ENCODE measurements at places on chromosomes 6 and 20.

- DNase-seq = no peak
These were observed 18.9 kb downstream of the PREP start for GRCh38 chr6:105384004-105384403.

GRCh38 chr20:63082939-63083735 is 76.4 kb upstream of the BHLHE23 start:
- DNase-seq = no peak

- DNase-seq = no peak
These were observed 20.6 kb downstream of the MANBAL start for GRCh38 chr20:37309936-37310590.

GRCh38 chr6:20873425-20874190 is 339.4 kb downstream of the CDKAL1 start:
- DNase-seq = no peak

DNA sequence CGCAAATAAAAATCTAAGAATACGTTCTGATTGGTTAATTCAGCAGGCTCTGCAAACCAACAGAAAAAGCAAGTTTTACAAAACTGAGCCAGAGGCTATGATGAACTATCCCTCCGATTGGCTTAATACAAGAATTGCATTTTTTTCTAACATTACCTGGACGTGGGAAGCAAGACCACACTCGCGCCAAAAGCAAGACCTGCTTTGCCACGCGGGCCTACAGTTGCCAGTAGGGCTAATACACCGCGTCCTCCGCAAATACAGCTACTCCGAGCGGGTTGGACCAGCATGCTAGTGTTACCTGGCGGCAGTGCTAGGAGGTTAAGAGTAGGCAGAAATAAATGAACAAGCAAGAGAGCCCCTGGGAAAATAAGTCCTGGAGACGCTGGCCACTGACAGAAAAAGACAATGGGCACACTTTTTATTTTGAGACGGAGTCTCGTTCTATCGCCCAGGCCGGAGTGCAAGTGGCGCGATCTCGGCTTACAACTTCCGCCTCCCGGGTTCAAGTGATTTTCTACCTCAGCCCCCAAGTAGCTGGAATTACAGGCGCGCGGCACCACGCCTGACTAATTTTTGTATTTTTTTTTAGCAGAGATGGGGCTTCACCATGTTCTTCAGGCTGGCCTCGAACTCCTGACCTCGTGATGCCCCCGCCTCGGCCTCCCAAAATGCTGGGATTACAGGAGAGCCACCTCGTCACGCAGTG is 131.9 kb upstream of the BTN3A2 start:
- peak; percentile 27 for DNase-seq

DNA sequence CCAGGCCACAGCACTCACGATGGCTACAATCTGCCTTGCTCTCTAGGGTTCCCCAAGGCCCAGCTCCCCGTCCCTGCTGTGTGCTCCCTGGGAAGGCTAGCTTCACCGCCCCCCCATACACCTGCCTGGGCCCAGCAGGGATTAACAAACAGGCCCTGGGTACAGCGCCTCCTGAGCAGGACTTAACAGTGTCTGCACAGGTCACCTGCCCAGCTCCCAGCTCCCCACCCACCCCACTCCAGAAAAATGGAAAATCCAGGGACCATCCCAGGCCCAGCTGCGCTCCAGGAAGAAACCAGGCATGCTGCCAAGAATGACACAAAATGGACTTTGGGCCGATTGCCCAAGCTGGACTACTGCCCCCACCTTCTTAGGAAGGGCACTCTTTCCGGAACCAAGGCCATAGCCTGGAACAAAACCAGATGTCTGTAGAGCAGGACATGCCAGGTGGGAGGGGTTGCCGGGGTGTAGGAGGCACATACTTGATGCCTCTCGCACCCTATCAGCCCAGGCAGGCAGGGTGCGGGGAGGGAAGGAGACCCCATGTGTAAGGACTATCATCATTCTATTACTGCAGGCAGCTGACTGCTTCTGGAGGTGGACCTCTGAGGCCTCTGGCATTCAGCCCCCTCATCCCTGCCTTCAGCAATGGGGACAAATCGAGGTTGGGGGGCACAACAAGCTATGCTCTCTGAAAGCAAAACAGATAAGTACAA is 104.9 kb downstream of the SNX5 start:
- no peak for DNase-seq

DNA sequence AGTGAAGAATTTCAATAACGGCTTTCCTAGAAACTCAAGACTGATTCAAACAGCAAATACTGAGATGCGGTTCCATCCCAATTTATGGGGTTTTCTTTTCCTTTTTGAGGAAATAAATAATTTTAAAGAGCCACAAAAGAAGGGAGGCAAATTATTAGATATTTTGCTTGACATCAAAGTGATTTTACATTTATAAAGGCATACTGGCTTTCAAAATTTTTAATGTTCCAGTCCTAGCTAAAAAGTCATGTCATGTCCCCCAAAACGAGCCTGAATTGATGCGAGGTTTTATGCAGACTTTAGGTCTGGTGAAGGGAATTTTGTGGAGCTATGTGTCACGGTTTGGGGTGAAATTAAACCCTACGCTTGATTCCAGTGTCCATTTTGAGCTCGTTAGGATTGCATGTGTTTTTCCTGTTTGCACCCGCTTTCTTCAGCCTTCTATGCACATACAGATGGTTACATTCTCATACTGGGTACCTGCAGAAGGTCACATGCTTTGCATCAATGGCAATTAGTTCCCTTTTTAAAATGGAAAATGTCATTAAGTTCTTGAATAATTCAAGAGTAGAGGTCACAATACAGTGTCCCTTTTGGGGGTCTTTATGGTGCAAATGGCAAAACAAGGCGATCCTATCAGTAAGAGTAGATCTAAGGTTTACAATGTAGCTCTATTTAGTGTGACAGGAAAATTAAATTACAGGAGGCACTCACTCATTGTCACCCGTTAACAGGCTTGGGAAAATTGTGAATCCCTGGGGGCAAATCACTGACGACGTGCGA is 17.3 kb downstream of the FOXA2 start:
- no peak for DNase-seq

GRCh38 chr6:506508-506907 is 115.0 kb downstream of the IRF4 start:
- no peak for DNase-seq

DNA sequence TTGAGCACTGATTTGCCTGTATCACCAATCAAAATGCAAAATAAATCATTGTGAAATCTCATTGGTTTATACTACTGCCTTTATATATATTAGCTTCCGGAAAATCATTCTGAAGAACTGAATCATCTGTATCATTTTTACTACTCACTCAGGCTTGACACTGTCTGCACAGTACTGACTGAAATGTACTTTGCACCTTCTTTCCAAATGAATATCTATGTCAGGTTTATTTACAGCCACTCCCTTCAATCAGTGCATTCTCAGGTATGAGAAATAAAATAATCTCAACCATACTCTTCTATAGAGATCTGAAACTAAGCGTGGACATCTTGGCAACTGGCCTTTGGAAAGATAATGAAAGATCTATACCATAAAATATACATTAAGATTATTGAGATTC is 2.7 kb downstream of the KHDRBS2 start:
- DNase-seq = no peak

DNA sequence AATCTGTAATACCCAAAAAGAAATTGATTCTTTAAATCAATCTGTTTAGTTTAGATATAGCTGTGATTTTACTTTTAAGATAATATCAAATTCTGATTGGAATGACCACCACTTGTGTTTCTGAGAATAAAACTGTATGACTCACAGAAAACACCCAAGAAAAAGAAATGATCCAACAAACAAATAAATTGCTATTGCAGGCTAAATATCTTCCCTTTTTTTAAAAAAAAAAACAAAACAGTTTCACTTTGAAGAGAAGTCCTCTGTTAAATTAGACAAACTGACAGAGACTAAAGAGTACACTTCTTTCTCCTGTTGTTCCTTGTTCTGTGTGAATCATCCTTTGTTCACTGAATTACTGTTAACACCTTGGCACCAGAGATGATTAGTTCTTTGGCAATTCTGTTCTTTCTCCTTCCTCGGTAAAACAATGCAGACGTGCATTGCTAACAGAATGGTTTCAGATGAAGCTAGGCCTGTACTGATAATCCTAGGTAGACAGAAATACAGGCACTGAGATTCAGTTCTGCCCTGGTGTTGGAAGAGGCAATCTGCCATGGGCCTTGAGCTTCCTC is 895.2 kb upstream of the CITED2 start:
- no peak for DNase-seq

- DNase-seq = no peak
These were observed 22.9 kb downstream of the PTPN1 start for GRCh38 chr20:50533061-50533460.

- DNase-seq = no peak
These were observed 1.5 kb upstream of the MDFI start for GRCh38 chr6:41636833-41637193.

- no peak for DNase-seq
These were observed 232.5 kb downstream of the FARS2 start for GRCh38 chr6:5493806-5494205.

GRCh38 chr6:121868206-121868605 is 432.8 kb downstream of the GJA1 start:
- DNase-seq = no peak

GRCh38 chr6:99330159-99330558 is 19.3 kb downstream of the FAXC start:
- DNase-seq = peak; percentile 50

GRCh38 chr6:25534942-25535631 is 116.9 kb upstream of the SCGN start:
- no peak for DNase-seq

DNA sequence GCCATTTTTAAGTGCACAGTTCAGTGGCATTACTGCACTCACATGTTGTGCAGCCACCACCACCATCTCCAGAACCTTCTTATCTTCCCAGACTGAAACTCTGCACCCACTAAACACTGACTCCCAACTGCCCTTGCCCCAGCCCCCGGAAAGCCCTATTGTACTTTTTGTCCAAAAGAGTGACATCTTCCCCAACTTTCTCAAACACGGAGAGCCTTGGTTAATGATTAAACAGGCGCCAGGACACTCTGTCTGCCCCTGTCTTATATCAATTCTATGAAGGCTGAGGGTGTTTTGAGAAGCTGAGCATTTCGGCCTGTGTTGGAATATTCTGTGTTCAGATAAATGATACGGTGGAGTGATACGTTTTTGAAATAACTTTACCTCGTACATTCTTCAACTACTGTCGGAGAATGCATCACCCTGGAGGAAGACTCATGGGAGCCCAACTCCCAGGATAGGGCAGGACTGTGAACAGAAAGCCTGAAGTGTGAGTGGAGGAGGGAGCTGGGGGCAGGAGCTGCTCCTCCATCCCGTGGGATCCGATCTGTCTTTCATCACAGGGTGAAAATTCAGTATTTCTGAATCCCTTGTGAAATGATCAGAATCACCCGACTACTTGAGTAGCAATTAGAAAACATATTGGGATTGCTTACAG is 68.7 kb upstream of the FOXC1 start:
- DNase-seq = no peak

DNA sequence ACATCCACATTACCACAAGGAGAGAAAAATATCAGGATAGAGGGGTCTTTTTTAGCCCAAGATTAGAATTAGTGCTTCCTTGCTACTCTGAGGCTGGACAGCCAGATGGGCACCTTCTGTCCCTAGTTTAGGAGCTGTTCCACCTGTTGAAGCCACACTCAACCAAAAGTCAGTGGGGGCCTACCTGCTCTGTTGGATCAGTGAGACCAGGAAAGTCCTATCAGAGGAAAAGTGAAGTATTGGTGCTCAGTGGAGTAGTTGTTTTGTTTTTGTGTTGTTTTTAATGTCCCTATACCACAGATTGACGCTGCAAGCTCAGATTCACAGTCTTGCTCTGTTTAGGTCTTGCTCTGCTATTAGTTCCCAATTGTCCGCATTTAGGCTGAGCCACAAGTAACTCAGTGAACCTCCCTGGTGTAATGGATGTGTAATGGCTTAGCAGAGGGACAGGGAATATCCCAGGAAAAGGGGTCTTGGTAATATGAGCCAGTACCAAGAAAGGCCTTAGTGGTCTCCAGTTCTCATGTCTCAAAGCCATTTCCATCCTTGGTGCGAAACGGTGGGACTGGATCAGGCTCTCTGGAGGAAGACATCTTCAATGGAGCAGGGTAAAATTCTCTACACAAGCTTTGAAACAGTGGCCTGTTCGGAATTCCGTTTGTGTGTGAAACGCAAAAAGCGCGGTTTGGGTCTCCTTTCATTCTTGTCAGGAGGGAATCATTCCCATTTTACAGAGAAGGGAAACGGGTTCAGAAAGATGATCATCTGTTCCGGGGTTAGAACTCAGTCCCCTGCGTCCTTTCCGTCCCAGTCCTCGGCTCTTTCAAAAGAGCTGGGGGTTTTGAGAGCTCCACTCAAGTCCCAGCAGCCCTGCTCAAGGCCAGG is 631 bp upstream of the PABPC1L start:
- no peak for DNase-seq

DNA sequence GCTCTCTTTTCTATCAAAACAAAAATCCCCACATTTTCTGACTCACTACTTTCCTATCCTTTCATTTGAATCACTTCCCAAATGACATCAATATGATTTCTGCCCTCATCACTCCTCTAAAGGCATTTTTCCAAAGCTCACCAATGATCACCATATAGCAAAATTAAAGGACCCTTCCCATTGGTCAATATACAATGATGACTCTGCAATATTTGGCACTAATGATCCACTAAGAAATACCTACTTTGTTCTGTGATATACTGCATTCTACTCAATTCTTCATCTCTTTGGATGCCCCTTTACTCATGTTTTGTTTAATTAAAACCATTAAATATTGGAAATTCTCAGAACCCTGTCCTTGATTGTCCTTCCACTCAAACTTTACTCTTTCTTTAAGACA is 200.3 kb upstream of the PTCHD4 start:
- DNase-seq = no peak

GRCh38 chr6:144534180-144534579 is 249.0 kb downstream of the UTRN start:
- DNase-seq = no peak

GRCh38 chr20:36481380-36482043 is 59.8 kb upstream of the MYL9 start:
- DNase-seq = no peak

GRCh38 chr6:291204-291696 is 1.0 kb upstream of the DUSP22 start:
- no peak for DNase-seq

DNA sequence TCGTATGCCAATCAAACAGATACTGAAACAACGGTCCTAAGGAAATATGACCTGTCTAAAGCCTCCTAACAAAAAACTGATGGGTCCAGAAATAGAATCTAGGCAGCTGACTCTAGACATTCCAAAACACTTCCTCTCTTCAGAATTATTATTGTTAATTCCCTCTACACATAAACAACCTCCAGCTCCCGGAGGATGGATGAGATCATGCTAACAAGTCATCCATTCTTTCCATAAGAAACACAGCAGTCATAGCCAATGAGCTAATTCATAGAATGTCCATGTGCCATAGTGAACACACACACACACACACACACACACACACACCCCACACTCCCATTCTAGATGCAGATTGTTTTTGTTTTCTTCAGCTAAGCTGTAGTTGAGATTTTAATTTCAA is 44.3 kb downstream of the HDGFL1 start:
- no peak for DNase-seq

GRCh38 chr6:161635975-161636374 is 362.1 kb upstream of the AGPAT4 start:
- no peak for DNase-seq

- no peak for DNase-seq
These were observed 490.4 kb upstream of the ADGRB3 start for GRCh38 chr6:68144667-68145066.
